Activated CD8-positive, alpha-beta memory T cell treated with anti-CD3 and anti-CD28 coated beads, Interleukin-2, amount 10 ng/mL, durations not matched to agents 7 days and 5 days (primary cell): ENCODE measurements at places on chromosomes 7 and 10. TPM values are rescaled to one million over a fixed set of nuclear protein-coding genes. Genes with fewer than 3 reads are reported as not detected.

- DNase-seq, result peak; percentile 59
Observed at GRCh38 chr10:102009801-102010425, 46.1 kb downstream of the ARMH3 start.

- DNase-seq, result no peak
Observed at GRCh38 chr7:8136051-8136730, 125.8 kb downstream of the ICA1 start.

GRCh38 chr10:91452063-91452462 lies 41.9 kb downstream of the HECTD2 start:
- DNase-seq, result no peak

GRCh38 chr7:92058040-92058439 lies 76.2 kb downstream of the CYP51A1 start:
- DNase-seq, result peak; percentile 61

DNA sequence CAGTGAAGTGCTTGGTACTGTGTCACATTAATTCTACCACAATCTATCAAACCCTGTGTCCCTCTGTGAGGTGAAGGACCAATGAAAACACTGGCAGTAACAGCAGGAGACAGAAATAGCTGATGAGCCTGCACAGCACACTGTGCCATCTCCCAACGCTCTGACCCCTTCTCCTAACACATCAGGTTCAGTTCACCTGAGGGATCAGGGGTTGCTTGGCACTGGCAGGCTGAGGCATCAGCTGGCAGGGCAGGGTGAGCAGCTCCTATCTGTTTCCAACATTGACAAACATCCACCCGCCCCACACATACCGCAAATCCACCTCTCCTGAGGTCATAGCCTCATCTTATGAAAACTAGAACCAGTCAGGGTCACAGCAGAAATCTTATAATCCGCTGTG lies 120.9 kb downstream of the ICA1 start:
- no peak for DNase-seq

Gene PAPOLB
- 0.06 TPM for total RNA-seq

Gene PON3
- 0.40 TPM for total RNA-seq

Gene OPALIN
- total RNA-seq, result not detected

Gene NUDT1
- total RNA-seq, result 85.7 TPM
